Motor neuron (in vitro differentiated cells): ENCODE measurements at places on chromosomes 11 and 22. TPM values are rescaled to one million over a fixed set of nuclear protein-coding genes. Genes with fewer than 3 reads are reported as not detected.

MUC15 gene
- total RNA-seq, result 0.58 and 1.1 TPM in 2 replicates

RBM14 gene
- 70.6 and 82.6 TPM in 2 replicates for total RNA-seq

GRCh38 chr11:74371269-74372052, 26.8 kb downstream of the PGM2L1 start:
- peak; percentile 78 for ATAC-seq

C22orf42 gene
- total RNA-seq, result not detected in 2 replicates

DNA sequence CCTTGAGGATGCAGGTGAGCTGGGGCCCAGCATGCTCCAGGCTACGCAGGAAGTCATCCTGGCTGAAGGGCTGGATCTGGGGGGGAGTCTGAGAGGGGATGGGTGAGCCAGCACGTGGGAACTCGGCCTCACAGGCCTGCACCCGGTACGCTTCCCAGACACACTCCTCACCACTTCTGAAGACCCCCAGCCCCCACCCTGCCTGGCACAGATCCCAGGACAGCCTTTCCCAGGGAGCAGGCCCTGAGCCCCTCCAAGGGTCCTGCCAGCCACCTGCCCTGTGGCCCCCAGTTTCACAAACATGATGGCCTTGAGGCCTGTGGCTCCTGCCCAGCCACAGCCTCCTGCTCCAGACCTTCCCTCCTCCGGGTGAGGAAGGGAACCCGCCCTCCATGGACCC, 5.6 kb upstream of the PLXNB2 start:
- no peak for ATAC-seq
